Frontal cortex (tissue), 4 donors: ENCODE measurements at places on chromosomes 4 and X.

- no peak for DNase-seq
Observed at GRCh38 chr4:88736264-88736663, 38.6 kb upstream of the NAP1L5 start.

DNA sequence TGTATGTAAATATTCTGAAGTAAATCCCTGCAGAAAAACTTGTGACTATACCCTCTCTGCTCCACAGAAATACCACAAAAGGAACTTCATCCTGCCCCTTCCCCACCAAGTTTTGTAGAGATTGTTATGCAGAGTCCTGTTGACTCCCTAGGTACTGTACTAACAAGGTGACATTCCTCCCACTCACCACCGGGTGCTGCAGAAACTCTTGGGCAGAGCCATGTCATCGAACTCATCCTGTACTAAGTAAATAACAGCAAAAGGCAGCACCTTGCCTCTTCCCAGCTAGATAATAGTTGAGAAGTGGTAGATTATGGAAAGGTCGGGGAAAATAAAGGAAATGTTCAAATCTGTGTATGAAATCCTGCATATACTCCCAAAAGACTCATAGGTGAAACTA is 233.3 kb downstream of the STPG2 start:
- DNase-seq = no peak

GRCh38 chr4:152696764-152697261 is 17.0 kb upstream of the TMEM154 start:
- DNase-seq = peak; percentile 10

DNA sequence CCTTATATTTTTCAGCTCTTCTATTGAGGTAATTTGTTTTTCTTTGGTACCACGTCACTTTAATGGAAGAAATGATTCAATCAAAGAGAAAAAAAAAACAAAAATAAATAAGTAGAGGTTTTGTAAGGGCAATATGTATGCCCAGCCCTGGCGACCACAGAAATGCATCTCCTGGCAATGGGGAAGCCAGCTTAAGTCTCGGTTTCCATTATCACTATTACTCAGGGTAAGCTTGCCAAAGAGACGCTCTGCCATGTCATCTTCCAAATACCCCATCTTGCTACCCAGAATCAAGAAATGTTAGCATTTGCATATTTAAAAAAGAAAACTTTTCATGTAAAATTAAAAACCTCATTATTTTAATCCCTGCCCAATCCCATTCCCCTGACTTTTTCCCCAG is 68.8 kb downstream of the FAM47C start:
- no peak for DNase-seq

DNA sequence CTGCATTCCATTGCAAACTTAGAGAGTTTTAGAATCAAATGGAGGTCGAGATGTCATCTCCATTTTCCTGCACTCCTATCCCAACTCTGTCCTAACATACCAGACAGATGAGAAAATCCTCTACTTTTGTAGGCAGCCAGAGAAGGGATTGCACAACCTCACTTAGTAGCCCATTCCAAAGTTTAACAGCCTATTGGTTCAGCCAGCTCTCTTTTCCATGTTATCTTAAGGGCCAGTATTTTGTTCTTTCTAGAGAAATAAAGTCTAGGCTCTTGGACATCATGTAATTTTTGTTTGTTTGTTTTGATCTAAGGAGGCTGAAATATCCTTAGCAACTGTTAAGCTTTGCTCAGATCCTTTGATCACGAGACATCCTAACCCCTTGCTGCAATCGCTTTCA is 173.0 kb downstream of the COX18 start:
- DNase-seq = no peak

DNA sequence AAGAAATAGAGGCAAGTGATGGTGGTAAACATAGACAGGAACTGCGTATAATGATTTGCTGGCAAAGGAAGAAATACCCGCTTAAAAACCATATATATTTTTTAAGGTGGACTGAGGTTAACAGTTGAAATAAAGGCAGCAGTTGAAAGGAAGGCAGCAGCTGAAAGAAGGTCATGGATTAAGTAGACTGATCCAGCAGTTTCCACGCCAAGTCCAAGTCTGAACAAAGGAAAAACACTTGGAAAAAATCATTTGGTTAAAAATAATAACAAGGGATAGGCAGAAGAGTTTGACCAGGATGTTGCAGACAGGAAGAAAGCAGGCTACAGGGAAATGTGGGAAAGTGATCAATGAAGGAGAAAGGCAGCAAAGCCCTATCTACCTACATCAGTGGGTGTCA is 93.6 kb downstream of the AMELX start:
- DNase-seq = no peak

DNA sequence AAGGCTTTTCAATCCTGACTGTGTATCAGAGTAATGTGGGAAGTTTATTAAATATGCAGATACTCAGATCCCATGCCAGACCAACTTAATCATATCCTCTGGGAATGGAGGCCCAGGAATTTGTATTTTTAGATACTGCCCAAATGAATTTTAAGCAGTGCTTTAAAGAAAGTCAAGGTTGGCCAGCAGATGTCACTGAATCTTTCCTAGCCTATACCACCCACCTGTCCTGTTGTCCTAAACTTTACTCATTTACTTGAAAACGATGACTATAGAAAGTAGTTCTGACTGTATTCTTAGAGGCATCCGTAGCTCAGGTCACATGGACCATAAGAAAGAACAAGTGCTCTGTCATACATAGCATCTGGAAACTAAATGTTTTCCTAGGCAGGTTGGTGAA is 79.9 kb downstream of the AMOT start:
- DNase-seq = no peak

GRCh38 chrX:10930151-10930550 is 181.0 kb upstream of the HCCS start:
- DNase-seq = no peak

DNA sequence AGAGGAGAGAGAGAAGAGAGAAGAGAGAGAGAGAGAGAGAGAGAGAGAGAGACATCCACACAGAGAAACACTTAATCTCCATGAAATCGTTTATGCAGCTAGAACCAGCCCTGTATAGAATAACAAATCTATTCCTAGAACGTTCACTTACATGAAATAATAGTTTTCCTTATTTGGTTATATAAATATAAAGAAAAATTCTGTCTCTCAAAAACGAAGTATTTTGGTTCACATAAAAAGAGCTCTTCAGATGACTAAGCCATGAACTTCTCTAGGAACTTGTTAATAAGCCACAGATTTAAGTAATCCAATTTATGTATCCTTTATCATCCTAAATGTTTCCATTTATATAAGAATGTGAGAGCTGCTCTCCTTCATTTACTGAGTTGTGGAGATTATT is 1315.1 kb upstream of the PCDH7 start:
- no peak for DNase-seq

DNA sequence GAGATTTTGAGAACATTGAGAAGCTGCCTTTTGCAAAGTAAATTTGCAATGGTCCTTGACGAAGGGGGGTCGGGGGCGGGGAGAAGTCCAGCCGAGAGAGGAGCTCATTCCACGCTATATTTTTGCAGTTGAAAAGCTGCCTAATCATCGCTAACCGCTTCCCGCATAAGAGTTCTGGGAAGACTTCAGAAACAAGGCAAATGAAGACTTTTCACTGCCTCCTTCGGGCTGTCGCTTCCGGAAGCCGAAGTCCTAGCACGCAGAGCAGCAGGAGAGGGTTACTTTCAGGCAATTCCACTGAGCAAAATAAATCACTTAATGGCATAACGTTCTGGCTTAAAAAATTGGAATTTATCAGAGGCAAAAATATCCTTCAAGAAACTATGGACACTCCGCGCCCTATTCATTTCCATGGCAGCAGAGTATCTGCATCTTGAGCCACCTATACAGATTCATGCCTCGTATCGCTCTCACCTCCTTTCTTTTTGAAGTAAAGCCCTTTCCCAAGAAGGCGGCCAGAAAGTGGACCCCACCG is 2.6 kb upstream of the LRAT start:
- DNase-seq = no peak

GRCh38 chrX:135393051-135393450 is 28.7 kb upstream of the SMIM10L2A start:
- no peak for DNase-seq

DNA sequence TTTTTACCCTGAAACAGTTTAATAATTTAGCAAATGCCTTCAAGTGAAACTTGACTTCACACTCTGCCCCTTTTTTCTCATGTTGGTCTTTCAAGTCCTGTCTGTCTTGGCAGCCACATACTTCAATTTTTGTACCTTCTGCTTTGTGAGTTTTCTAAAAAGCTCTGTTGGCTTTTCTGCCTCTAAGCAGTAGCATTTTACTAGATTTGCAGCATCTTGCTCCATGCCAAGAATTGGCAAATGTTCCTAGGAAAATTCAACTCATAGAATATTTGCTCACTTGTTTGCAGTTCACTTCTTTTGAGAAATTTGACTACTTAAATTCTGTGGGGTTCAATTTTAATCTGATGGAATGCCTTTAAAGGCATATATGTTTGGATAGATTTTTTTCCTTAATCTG is 59.2 kb downstream of the FAM47A start:
- DNase-seq = no peak

- no peak for DNase-seq
Observed at GRCh38 chrX:46258356-46258755, 286.9 kb downstream of the ZNF674 start.

GRCh38 chr4:1058198-1058996 is 47.0 kb downstream of the FGFRL1 start:
- DNase-seq = no peak

- no peak for DNase-seq
Observed at GRCh38 chrX:51608126-51608525, 10.6 kb downstream of the CENPVL3 start.

DNA sequence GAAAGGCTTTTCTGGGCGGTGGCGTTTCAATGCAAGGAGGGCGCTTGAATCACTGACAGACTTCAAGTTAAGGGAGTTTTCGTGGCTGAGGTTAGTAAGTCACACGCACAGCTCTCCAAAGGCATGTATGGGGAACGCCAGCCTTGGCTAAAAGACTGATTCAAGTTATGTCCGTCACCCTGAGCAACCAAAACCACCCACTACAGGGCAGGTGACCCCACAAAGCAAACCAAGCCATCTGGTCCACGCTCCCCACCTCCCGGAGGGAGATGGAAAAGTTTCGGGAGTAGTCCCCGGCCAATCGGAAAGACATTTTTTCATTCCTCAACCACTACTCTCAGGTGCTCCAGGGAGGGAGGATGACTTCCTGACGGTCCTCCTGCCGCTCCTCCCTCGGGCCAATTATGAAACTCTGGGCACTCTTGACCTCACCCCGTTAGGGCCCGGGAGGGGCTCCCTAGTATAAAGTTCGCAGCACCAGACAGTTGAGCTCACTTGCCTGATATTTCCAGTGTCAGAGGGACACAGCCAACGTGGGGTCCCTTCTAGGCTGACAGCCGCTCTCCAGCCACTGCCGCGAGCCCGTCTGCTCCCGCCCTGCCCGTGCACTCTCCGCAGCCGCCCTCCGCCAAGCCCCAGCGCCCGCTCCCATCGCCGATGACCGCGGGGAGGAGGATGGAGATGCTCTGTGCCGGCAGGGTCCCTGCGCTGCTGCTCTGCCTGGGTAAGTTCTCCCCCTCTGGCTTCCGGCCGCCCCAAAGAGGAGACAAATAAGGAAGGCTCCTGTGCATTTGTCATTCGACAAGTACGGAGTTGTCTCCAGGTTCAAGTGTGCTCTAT is at the start of gene EREG:
Gene EREG, plus strand, starts transcription at position 494 of the 840 bp plus-strand sequence. Its CDS starts 164 bp downstream, at position 658.
- DNase-seq = no peak

DNA sequence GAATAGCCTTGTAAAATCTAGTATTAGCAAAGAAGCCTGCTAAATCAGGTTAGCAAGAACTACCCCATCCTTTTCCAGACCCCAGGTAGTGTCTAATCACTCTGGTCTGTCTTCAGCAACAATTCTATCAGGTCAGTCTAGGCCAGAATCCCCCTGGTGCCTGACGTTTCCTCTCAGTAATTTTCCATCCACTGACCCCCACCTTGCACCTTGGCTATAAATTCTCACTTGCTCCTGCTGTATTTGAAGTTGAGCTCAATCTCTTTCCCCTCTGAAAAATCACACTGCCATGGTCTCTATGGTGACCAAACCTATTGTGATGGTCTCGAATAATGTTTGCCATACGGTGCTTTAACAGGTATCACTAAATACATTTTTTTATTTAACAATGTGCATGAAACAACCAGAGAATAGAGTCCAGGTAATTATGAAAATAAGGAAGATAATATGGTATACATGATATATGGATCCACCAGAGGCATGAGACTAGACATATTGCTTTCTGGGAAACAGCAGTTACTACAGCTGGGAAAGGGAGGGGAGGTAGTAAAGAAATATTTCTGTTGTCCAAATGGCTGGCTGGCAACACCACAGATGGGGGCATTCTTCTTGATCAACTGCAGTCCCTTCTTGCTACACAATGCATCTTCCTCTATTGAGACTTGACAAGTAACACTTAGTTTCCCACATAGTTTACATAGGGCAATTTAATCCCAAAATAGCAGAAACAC is 33.8 kb downstream of the CXCL1 start:
- DNase-seq = no peak

- DNase-seq = no peak
Observed at GRCh38 chr4:78131403-78131802, 74.3 kb downstream of the FRAS1 start.

DNA sequence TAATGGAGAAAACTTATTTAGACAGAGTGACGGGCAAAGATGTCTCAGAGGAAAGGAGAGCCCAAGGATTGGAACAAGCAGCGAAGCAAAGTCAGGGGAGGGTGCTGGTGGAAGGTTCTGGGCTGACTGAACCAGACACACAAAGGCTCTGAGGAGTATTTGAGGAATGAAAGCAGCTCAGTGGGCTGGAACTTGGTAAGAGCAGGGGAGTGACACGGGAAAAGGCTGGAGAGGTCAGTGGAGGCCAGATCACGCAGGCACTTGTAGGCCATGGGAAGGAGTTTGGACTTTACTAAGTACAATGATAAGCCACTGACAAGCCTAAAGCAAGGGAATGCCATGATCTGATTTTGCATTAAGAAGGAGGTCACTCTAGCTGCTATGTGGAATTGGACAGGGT is 71.4 kb downstream of the TSC22D3 start:
- no peak for DNase-seq

GRCh38 chrX:13357925-13358324 is 38.1 kb upstream of the ATXN3L start:
- DNase-seq = no peak

GRCh38 chrX:45718676-45719075 is 518.0 kb upstream of the DIPK2B start:
- no peak for DNase-seq

DNA sequence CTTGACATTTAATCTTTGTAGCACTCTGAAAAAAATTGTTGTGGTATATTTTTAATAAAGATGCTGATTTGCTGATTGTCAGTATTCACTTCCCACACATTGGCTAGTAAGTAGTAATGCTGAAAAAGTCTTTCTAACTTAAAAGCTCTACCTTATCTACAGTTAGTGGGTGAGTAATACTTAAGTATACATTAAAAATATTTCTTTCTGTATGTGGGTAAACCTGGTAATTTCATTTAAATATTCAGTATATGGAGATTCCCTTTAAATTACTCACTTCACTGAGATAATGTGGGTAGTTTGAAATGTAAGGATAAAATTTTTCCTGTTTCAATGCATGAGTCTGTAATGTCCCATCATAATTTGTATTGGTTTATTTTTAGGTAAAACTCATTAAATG is 5.6 kb downstream of the TMEM33 start:
- no peak for DNase-seq

- DNase-seq = peak; percentile 55
Observed at GRCh38 chrX:103329991-103330390, at the start of gene TCEAL7. Gene TCEAL7 (plus strand): TSS chrX:103330239. CDS start chrX:103331404, 1,165 bp downstream.
